ENCODE measurements at places on chromosomes 3 and 15.

DNA sequence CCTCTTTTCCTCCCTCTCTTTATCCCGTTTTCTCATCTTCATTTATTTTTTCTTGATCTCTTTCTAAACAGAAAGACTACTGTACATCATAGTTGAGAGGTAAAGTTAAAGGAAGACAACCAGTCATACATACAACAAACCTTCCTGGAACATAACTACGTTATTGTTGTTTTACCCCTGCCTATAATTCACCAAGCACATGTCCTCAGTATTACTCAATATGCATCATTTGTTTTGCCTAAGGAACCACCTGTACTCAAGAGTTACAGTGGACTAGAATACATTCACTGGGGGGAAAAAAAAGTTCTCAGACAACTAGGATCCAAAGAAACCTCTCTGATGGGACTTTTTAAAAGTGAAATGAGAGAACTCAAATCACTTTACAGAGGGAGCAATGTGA is 344.7 kb upstream of the RBMS3 start:
- DNase-seq = no peak

- DNase-seq = no peak
Measured at GRCh38 chr15:58026051-58026450, 39.5 kb downstream of the ALDH1A2 start.

- DNase-seq = no peak
Measured at GRCh38 chr3:34742151-34742550, 897.2 kb upstream of the ARPP21 start.

DNA sequence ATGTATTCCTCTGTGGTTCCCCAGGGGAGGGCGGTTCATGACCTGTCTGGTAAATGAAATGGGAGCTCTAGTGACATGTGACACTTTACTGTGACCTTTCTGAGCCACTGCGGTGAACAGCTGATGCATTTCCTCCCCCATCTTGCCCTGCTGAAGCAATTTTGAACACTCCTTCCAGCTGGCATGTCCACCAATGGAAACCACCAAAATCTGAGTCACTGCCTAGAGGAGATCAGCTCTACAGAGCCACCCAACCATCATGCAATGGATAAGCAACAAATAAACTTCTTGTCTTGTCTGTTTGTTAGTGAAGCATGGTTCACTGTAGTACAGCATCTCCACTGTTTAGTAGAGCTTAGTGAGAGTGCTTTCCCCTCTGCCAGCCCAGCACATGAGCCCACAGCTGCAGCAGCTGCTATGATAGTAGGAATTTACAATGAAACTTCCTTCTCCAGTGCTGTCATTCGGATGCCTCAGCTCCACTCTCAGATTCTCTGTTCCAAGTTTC is 479.4 kb downstream of the NTRK3 start:
- peak; percentile 27 for DNase-seq

GRCh38 chr15:77493324-77493907 is 72.7 kb downstream of the HMG20A start:
- peak; percentile 80 for DNase-seq

DNA sequence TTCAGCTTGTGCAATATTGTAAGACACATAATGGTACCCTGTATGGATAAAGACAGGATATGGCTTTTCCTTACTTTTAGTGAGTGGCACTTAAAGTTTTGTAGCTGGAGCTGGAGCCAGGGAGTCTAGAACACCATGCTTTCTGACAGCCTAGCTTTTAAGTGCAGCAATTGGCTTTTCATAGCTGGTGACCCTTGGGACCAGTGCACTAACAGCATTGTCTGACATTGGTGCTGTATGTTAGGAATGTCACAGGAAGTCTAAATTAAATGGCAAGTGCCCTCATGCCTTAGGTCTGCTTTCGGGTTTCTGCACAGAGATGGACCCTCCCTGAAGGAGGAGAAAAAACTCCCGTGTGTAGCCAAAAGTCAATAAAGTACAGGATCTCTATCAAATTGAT is 628.2 kb downstream of the NR2F2 start:
- no peak for DNase-seq

DNA sequence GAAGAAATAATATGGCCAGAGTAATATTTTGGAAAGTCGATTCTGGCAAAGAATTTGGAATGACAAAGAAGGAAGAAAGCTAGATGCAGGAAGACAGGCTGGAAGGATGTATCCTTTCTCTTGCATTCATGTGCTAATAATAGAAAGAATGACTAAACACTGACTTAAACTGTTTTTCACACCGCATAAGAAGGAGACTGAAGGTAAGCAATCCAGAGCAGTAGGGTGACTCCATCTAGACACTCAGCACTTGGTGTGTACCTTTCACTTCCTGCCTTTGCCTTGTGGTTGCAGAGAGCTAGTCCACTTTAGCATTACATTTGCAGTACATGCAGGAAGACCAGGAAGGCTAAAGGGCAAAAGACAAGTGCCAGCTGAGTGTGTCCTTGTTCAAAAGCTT is 234.6 kb downstream of the RBMS3 start:
- DNase-seq = peak; percentile 7

GRCh38 chr3:111134302-111134701 is 62.7 kb downstream of the NECTIN3 start:
- DNase-seq = no peak

GRCh38 chr3:126326629-126327028 is 30.6 kb downstream of the KLF15 start:
- DNase-seq = no peak

GRCh38 chr3:58131101-58131825 is 79.5 kb downstream of the DNASE1L3 start:
- no peak for DNase-seq

- no peak for DNase-seq
Measured at GRCh38 chr15:23370578-23370977, 16.0 kb downstream of the GOLGA8S start.

- no peak for DNase-seq
Measured at GRCh38 chr3:134375582-134376384, 1.5 kb upstream of the AMOTL2 start.

GRCh38 chr3:124951511-124952281 is 17.1 kb upstream of the MUC13 start:
- no peak for DNase-seq

Data from NB4 (cell line).